Fibroblast of skin of back (primary cell): ENCODE measurements at places on chromosomes 11 and 22.

DNA sequence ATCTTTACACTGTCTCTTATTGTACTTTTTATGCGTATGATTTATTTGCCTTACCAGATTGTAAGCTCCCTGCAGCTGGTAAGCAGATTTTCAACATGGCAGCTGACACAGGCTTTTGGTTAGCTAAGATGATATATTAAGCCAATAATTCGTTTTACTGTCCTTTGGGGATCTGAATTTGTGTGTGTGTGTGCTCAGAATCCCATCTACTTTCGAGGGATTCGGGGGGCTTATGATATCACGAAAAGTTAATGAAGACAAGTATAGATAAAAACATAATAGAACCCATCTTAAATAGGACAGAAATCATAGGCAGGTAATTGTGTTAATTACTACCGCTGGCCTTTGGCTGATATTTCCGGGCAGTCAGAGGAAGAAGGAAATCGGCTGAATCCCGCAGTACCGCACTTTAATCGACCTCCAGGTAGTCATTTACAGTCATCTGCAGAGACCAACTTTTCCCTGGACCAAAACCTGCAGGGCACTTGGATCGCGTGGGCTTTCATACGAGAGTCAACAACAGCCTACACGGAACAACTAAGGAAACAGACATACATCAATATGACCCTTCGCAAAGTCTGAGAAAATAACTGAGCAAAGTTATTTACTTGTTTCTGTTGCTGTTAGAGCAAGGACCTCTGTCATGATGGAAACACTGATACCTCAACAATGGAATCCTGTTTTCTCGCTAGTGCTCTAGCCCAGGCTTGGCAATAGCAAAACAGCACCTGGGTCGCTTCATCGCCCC, 802 bp downstream of the KBTBD3 start:
- no peak for DNase-seq

DNA sequence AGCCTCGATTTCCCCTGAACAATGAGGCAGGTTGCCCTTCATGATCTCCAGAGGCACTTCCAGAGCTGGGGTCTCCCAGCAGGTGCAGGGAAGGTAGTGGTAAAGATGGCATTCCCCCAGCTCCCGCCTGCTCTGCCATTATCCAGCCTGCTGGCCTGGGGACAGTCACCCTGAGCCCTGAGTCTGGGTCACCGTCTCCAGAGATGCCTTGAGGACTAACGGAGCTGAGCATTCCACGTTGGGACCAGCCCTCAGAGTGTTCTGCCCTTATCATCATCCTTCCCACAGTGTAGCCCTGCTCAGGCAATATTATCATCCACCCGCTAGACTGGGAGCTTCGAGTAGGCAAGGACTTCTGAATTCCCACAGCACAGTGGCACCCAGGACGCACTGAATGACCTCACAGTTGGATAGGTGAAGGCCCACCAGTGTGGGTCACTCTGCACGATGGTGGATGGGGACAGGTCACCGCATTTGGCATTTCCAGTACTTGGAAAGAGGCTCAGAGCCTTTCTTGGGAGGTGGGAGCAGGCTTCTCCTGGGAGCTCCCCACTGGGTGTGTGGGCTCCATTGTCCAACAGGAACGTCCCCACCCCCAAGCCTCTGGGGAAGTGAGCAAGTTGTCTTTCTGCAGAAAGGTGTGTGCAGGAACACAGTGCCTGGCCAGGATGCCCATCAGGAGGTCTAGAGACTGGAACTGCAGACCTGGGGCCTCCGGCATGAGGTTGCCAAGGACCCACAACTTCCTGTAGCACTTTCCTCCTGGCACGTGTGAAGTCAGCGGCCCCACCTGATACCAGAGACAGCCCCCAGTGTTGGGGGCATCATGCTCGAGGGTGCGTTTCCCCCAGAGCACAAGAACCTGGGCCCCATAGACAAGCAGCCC, 51.4 kb upstream of the WNT7B start:
- no peak for DNase-seq

DNA sequence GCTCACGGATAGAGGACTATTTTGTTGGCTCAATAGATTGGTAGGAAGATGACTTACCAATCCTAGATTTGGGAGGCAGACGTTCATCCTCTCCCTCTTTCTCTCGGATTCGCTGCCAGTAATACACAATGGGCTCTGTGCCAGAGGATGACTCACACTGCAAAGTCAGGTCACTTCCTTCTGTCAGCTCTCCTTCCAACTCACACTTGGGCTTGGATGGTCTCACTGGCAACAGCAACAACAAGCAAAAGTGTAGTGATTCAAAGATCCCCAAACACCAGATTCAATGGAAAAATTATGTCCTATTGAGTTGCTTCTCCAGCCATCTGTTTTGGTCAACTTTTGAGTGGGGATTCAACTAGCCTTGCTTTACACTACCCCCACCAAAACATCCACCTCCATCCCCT, 21.7 kb upstream of the HSPA8 start:
- DNase-seq, result peak; percentile 94

GRCh38 chr11:132962041-132962440, 570.3 kb downstream of the OPCML start:
- DNase-seq, result peak; percentile 88

GRCh38 chr11:118152020-118152551, 537 bp downstream of the SCN4B start:
- DNase-seq, result no peak

- no peak for DNase-seq
Observed at GRCh38 chr22:43001271-43002201, 13.4 kb downstream of the PACSIN2 start.

DNA sequence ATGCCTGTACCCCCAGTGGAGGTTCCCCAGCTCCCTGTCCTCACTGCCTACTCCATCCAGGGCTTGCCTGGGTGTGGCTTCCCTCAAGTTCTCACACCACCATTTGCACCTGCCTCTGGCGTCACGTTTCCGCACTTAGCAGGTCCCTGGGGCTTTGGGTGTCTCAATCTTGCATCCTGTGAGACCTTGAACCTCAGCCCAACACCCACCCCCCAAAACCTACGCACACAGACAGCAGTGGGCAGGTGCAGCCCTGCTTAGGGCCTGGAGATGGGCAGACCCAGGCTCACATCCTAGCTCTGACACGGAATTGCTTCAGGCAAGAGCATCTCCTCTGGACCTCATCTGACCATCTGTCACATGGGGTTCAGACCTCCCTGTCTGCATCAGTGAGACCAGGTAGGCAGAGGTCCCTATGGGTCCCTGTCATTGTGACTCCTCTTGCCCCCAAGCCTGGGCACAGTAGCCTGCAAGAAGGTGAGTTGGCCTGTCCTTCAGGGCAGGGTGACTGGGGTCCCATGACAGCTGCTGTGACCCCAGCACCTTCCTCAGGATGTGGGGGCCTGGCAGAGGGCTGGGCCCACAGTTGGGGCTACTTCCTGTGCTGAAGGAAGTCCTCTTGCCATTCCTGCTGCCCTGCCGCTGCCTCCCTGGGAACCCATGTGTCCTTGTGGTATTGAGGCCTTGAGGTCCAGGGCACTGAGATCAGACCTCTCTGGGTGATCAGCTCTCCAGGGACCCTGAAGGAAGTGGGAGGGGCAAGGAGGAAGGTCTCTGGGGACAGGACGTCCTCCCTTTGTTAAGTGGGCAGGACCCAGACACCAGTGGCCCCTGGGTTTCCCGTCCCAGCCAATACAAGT, 2.0 kb downstream of the SIPA1 start:
- peak; percentile 13 for DNase-seq

DNA sequence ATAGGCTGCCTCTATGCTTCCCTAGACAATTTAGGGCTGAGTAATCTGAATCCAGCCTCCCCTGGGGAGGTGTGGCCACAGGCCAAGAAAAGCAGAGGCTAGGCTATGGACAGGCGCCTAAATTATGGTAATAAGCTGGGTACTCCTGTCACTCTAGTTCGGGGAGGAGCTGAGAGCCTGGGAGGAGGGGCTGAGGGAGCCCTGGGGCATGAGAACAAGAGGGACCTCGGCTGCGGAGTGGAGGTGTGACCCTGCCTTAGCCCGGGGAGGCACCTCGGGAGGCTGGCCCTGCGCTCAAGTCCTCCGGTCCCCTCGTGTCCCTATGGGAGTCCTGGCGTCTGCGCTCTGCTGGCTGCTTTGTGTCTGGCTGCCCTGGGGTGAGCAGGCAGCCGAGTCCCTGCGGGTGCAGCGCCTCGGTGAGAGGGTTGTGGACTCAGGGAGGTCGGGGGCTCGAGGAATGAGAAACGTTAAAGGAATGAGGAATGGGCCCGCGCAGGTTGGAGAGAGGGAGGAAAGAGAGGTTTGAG, at the start of gene OTOG:
OTOG (plus strand) TSS at position 209 of the 527 bp plus-strand sequence; CDS start at position 323, 114 bp downstream.
- peak; percentile 12 for DNase-seq

- DNase-seq, result peak; percentile 51
Observed at GRCh38 chr22:26837784-26838470, 180.5 kb downstream of the MIAT start.

DNA sequence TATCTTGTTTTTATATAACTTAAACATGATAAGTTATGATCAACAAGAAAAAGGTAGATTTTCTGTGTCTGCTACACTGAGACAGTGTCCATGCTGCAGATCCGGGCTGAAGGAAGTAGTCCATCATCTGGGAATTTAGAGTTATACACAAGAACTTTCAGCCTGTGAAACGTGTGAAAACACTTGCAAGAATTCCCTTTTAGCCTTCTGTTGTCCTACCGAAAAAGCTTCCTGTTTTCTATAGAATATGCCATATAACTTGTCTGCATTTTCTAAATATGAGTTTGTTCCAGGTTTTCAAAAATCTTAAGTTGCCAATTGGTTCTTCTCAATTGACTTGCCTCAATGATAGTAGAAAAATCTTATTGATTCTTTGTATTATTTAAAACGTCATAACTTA, 64.4 kb upstream of the MYO18B start:
- DNase-seq, result no peak

- DNase-seq, result peak; percentile 63
Observed at GRCh38 chr22:21641417-21641788, 699 bp upstream of the SDF2L1 start.

DNA sequence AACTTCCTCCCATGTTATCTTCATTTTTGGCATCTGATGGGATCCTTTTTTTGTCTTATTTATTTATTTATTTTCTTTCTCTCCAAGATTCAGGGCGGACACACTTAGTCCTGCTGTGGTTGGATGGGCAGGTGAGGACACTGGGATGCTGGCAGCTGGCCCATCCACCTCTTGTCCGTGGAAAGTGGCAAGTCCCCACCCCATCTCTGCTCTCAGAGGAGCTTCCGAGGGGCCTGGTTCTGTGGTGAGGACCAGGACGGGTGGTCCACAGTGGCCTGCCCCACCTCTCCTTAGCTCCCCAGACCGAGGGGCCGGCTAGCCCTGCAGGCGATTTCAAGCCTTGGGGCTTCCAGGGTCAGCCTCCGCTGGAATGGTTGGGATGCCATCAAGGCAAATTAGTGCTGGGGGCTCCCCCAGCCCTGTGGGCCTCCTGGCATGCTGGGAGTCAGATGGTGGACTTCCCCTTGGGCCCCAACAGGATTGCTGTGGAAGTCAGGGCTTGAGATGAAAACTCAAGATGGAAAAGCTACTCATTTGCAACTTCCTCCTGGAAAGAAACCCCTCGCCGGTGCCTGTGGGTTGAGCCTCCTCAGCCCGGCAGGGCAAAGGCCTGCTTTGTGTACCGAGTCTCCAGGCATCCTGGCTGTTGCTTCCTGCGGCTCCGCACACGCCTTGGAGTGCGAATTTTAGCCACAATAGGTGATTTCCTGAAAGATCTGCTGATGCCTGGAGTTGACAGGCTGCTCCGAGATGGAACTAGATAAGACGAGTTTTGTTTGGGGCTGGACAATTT, 31.2 kb upstream of the LINC01488 start:
- no peak for DNase-seq

DNA sequence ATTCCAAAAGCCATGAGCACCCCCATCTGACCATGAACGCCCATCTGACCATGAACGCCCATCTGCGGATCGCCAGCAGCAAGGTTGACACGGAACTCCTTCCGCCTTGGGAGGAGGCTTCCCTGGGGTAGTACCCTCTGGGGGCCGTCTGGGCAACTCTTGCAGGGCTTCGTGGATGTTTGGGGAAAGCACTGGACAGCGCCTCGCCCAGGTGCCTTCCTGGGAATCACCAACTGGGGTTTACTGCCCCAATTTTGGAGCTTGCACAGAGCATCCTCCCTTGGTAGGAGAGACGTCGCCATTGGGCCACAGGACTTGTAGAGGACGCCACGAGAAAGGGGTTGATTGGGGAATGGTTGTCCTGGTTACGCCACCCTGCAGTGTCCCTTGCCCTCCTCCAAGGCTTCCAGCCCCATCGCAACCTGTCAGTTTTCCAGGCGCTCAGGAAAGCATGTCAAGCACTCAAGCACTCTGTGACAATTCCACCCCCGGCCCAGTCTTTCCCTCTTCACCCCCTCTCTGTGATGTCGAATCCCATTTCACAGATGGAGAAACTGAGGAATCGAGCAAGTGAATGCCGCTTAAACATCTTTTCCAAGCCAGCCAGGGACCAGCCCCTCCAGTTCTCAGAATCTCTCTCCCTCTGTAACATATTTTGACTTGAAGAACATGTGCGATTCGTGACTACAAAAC, 914 bp upstream of the PRDM11 start:
- DNase-seq, result peak; percentile 56
